ENCODE measurements at places on chromosomes 4 and X.

DNA sequence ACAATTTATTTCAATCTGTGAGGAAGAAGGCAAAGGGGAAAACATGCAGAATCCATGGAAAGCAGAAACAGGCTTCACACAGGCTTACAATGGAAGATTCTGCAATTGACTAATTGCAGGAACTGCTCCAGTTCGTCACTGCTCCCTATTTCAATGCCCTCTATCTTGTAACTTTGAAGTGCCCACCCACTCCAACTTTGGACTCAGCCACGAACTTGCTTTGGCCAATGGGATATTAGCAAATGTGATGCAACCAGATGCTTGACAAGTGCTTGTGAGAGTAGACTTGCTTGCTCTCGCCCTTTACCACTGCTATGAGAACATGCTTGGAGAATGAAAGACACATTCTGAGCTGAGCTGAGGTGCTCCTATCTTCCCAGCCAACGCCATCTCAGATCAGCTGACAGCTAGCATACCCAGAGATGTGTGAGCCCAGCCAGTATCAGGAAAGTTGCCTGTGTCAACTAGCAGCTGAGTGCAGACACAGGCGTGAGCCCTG, 105.7 kb upstream of the PTCHD1 start:
- DNase-seq = no peak

- DNase-seq = no peak
Measured at GRCh38 chr4:38601916-38602291, 62.1 kb upstream of the KLF3 start.

GRCh38 chr4:98976716-98977115, 18.8 kb upstream of the METAP1 start:
- no peak for DNase-seq

- DNase-seq = peak; percentile 38
Measured at GRCh38 chr4:139530833-139531427, 25.1 kb downstream of the SETD7 start.

- DNase-seq = no peak
Measured at GRCh38 chrX:65772842-65773241, 105.4 kb downstream of the MSN start.

DNA sequence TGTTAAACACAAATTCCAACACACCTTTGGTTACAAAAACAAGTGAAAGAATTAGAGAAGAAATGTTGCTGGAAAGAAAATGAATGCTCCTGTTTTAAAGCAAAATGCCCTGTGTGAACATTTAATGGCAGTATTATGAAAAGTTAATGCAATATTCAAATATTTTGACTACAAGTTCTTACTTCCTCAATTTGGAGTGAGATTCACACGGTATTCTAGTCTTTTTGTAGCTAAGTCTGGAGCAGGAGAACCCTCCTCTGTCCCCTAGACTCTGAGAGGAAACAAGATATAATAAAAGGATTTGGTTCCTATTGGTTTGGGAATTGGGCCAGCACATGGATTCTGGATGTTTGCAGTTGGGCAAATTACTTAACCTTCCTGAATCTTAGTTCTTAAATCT, 12.7 kb downstream of the MAD2L1 start:
- no peak for DNase-seq

- DNase-seq = no peak
Measured at GRCh38 chrX:50697691-50698090, 116.3 kb downstream of the SHROOM4 start.

DNA sequence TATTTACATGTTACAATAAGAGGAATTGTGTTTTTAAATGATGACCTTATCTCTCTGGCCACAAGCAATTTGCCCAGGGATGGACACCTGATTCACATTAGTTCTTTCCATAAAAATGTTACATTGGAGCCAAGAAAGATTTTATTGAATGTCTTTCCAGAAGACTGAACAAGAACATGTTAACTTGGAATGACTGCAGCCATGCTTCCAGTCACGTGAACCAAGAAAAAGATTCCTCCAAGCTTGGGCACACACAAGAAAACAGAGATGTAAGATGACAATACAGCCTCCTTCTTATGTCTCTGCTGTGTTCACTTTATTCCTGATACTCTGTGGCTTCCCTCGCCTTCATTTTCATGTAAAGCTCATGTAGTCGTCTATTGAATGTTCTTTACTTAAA, 737.6 kb downstream of the TRIML1 start:
- DNase-seq = no peak

GRCh38 chr4:15362541-15362940, 65.3 kb upstream of the C1QTNF7 start:
- no peak for DNase-seq
